Activated naive CD4-positive, alpha-beta T cell treated with anti-CD3 and anti-CD28 coated beads, Interleukin-2, amount 50 U/mL, for 72 hours (primary cell): ENCODE measurements at places on chromosomes 4 and X. TPM values are rescaled to one million over a fixed set of nuclear protein-coding genes. Genes with fewer than 3 reads are reported as not detected.

DNA sequence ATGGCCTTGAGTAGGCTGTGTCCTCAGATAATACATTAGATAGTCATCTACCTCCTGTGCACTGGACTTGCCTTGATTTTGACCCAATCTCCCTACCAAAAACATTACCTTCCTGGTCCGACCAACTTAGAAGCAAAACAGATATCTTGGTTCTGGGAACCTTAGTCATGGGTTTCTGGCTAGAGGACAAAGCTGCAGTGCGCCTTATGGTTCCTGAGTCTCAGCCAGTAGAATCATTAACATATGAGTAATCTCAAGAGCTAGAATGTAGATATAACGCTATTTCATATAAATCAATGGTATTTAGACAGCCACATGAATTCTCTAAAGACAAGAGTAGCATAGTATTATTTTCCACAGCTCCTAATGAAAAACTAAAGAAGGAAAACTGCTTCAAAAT, 83.1 kb downstream of the GRIA3 start:
- DNase-seq: no peak

- DNase-seq: no peak
These were observed 53.0 kb upstream of the PROM1 start for GRCh38 chr4:16136827-16137226.

GRCh38 chr4:73275318-73275654, 16.7 kb upstream of the ANKRD17 start:
- no peak for DNase-seq

DNA sequence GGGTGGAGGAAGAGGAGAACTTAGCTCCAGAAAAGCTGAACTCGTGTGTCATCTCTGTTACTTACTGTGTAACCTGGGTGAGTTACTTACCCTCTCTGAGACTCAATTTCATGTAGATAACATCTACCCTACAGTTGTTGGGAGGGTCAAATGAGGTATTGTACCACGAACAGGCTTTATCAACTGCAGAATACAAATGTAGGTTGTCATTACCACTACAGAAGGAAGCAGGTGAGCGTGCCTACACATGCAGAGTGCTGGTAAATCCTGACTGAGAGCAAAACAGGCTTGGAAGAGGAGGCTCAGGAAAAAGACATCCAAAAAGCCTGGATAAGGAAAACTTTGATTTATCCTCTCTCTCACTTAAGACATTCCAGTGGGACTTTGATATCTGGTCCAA, 7.2 kb downstream of the PIGA start:
- no peak for DNase-seq

DNA sequence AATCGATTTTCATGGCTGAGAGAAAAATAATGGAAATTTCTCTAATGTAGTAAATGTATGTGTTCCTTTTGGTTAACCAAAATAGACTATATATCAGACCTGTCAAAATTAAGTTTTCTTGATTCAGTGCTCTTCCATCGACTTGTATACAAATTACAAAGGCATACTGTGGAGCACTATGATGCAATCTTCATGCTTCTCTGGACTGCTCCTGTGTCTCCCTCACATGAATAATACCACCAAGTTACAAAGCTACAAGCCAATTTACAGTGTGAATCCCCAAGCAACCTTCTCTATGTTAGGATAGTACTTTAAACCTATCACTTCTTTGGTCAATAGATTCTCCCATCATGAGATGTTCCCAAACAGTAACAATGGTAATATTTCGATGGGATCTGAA, 577.9 kb downstream of the PPARGC1A start:
- DNase-seq: no peak

DNA sequence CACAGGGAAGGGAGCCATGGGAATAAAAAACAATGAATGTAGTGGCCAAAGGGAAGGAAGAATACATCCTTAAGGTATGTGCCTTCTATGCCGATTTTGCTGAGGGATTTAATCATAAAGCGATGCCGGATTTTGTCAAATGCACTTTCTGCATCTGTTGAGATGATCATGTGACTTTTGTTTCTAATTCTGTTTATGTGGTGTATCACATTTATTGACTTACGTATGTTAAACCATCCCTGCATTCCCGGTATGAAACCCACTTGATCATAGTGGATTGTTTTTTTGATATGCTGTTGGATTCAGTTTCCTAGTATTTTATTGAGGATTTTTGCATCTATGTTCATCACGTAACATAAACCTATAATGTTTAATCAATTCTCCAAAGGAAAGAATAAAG, 60.0 kb downstream of the SSX7 start:
- no peak for DNase-seq

DNA sequence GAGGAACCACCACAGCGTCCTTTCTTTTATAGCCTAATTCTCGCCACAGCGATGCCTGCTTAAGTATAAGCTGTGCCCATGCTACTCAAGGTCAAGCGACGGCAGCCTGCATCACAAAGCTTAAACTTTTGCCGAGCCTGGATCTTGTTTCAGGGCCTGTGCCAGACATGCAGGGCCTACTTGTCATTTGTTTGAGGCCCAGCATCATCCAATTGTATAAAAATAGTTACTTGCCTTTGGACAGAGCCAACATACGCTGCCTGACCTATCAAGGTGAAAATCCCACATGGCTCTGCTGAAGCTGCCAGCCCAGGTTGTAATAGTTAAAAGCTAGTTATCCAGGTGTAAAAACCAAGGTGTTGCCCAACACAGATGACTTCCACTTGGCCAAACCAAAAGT, 107.1 kb downstream of the TMEM131L start:
- DNase-seq: no peak

- no peak for DNase-seq
These were observed 102.3 kb upstream of the MAB21L2 start for GRCh38 chr4:150479657-150480056.

- no peak for DNase-seq
These were observed 80.7 kb downstream of the SYNPO2 start for GRCh38 chr4:118969359-118969758.

GRCh38 chrX:85018471-85018870, 14.8 kb downstream of the APOOL start:
- DNase-seq: no peak

FAM47E gene
- total RNA-seq: not detected

TCP11X2 gene
- total RNA-seq: not detected

CYLC1 gene
- total RNA-seq: not detected

SAGE1 gene
- total RNA-seq: not detected

FGFR3 gene
- not detected for total RNA-seq

PPP2R2C gene
- total RNA-seq: not detected

ACE2 gene
- total RNA-seq: not detected

TCEAL3 gene
- 4.8 TPM for total RNA-seq

CT45A3 gene
- total RNA-seq: not detected

MND1 gene
- total RNA-seq: 31.1 TPM
